SHP77 (cell line): ENCODE measurements at places on chromosomes 7 and 10.

GRCh38 chr10:52563360-52563759 is 209.2 kb downstream of the MBL2 start:
- DNase-seq = no peak

DNA sequence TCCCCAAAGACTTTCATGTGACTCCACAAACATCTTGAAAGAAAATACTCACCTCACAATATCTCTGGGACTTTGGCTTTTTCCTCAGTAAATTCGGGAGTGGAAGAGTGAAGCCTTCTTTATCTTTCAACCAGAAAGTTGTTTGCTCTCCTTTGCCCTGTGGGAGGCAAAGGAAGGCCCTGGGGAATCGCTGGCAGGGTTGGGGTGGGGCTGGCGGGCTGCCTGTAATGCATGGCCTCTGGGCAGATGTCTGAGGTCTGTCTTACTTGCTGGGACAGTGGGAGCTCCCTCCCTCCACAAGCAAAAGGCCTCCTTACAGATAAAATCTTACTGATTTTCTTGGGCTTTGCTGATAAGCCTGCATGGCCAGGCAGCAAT is 24.9 kb downstream of the TECTB start:
- DNase-seq = no peak

- DNase-seq = no peak
Observed at GRCh38 chr7:7180725-7181449, 1.5 kb upstream of the C1GALT1 start.

GRCh38 chr10:83633547-83633946 is 505.8 kb upstream of the GHITM start:
- DNase-seq = no peak

GRCh38 chr10:75456122-75456521 is 24.7 kb downstream of the LRMDA start:
- no peak for DNase-seq

- no peak for DNase-seq
Observed at GRCh38 chr7:100677308-100678267, 4.0 kb downstream of the GNB2 start.

DNA sequence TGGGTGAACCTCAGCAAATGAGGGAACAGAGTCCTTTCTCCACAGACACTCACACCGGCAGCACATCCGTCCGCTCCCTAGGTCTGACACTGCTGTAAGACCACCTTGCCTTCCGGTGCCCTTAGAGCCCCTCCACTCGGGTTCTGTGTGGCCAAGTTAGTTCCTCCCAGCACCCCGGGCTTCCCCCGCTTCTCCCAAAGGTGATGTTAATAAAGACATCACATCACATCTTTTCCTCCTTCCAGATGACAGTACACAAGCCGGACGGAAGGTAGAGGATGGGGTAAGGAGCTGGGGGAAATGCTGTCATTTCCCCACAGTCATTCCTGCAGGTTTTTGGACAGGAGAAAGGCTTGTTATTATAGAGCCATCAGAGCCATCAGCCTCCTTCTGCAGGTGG is 42.3 kb downstream of the OAT start:
- DNase-seq = no peak

DNA sequence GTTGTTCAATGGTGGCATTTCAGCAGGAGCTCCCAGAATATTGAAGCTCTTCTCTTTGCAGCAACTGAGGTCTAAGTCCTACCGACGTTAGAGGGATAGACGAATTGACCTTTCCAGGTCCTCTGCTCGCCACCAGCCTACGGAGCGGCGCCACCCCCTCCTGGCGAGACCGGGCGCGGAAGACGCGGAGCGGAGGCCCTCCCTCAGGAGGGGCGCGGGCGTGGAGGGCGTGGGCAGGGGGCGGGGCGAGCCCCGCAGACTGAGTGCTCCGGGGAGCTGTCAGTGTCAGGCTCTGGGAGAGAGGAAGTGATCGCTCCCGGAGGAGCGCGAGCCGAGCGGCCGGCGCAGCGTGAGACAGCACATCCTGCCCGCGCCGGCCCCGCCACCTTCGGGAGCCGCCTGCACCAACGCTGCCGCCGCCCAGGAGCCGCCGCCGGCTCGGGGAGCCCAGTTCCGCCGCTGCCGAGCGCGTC is at the start of gene DYNC1I1:
TSS of gene DYNC1I1 (plus strand) at position 257 of the 473 bp plus-strand sequence. CDS start 32,176 bp downstream, outside the sequence.
- peak; percentile 64 for DNase-seq

GRCh38 chr7:150403376-150404171 is 24.4 kb downstream of the ZNF775 start:
- DNase-seq = peak; percentile 19

DNA sequence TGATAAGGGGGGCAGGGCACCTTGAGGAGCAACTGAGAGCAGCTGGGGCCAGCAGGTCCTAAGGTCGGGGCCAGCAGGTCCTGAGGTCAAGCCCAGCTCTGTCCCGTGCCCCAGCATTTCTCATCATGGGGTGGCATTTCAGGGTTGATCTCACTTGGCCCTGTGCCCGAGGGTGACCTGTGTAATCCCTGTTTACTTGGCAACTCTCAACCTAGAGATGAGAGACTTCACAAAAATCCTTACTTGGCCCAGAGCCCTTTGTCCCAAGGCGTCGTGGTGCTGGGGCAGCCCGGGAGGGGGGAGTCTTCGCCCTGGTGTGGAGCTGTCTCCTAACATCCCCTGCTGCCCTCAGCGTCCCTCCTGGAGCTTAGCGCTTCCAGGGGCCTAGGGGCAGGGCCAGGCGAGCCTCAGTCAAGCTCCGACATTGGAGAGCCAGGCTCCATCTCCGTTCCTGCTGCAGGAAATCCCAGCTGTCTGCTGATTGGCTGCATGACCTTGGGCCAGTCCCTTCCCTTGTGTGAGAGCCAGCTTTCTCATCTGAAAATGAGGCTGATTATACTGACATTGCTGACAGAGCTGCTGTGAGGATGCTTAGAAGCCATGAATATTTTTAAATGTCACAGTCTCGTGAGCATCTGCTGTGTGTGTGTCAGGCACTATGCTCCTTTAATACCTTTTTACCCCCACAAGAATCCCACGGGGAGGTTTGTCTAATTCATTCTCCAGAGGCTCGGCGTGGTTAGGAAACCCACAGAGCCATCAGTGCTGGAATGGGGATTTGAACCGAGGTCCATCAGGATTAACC is 94.3 kb downstream of the ZMIZ1 start:
- DNase-seq = no peak
